ENCODE measurements at places on chromosomes 2 and 18. TPM values are rescaled to one million over a fixed set of nuclear protein-coding genes. Genes with fewer than 3 reads are reported as not detected.
A peak's percentile ranks its signal among the peaks of the same experiment; 100 is the strongest.

Gene ABHD1
- not detected for total RNA-seq

Gene NAT8
- total RNA-seq: not detected

- DNase-seq: no peak
Measured at GRCh38 chr2:133802409-133803039, 234.3 kb upstream of the NCKAP5 start.

- DNase-seq: no peak
Measured at GRCh38 chr2:167579826-167580225, 667.6 kb downstream of the STK39 start.

DNA sequence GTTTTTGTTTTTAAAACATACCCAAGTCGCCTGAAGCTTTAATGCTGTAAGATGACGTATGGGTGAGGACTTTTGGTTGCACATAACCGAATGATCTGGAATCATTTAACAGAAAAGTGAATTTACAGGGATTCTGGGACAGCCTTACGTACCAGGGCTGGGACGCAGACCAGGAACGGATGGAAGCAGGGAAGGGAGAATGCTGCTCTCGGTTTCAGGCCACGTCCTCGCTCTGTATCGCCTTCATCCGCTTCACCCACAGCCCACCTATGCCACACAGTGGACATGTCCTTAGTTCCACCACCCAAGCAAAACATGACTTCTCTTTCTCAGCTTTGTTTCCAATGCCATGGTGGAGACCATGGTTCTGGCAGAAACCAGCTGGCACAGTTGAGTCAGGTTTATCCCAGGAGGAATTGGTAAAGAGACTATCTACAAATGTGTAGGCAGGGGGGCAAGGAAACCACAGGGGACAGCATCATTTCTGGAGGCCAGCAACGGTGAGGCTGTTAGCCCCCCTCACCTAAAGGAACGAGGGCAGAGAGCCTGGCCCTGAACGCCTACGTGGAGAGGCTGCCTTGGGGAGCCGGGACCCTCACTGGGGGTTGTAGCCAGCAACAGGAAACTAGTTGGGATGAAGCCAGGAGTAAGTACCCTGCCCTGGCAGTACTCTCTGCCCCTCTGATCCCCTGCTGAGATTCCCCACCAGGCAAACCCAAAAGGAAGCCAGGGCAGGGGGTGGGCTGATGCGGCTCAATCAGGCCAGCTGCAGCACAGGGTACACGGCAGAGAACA is 132.5 kb downstream of the NDUFA10 start:
- no peak for DNase-seq

DNA sequence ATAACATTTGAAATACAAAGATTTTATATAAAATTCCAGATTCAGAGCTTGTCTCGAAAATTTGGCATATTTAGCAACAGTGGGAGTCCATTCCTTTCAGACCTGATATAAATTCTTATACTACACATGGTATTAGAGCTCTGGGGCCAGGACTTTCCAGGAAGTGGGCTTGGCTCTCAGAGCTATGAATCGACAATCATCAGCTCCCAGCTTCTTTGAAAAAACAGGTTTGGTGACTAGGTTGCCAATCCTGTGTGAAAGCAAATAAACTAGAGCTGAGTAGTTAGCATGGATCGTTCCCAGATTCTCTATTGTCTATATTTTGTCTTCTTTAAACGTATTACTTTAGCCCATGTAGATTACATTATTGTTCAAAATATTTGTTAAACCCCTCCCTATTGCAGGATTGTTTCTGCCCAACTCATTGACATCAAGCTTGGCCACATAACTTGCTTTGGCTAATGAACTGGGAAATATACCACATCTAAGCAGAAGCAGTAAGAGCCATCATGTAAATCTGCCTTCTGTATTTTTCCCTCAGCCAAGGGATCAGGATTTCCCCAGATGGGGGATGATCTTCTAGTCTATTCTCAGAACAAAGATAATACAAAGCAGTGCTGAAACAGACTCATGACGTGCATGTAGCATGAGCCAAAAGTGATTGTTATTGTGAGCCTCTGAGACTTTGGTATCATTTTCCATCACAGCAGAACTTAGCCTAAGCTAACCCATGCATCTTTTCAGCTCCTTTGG is 105.4 kb downstream of the KCNH7 start:
- DNase-seq: peak; percentile 11

GRCh38 chr2:158539176-158540005 is 82.6 kb downstream of the PKP4 start:
- DNase-seq: peak; percentile 60
